ENCODE measurements at places on chromosomes 5 and 9.

- no peak for DNase-seq
Measured at GRCh38 chr5:150461231-150461630, 11.7 kb upstream of the RPS14 start.

- DNase-seq: no peak
Measured at GRCh38 chr5:43294226-43294625, 19.0 kb downstream of the HMGCS1 start.

GRCh38 chr5:33772380-33772897, 119.4 kb downstream of the ADAMTS12 start:
- no peak for DNase-seq

- no peak for DNase-seq
Measured at GRCh38 chr5:140986117-140986521, 19.8 kb downstream of the PCDHAC2 start.

DNA sequence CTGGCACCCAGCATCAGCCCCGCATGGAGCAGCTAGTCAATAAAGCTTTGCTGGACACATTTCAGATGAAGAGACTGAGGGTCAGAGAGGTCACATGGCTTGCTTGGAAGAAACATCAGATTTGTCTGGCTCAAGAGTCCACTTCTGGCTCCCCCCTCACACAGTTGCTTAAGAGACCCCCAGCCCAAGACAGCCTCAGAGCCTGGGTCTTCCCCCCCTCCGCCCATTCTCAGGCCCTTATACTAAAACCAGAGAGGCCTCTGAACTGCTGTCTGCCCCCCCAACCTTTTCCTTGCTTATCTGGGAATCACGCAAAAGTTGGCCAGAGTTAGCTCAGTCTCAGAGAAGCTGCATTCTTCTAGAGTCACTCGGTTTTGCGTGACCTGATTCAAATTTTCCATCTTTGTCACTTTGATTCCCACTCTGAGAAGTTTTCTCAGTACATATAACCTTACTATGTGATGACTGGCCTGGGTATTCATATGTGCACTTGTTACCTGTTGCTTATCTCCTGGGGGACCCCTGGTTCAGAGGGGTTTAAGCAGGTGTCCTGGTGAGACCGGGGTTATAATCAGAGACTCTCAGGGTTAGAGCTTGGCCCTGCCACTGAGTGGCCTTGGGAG, 145.4 kb upstream of the IER5L start:
- no peak for DNase-seq

- no peak for DNase-seq
Measured at GRCh38 chr5:92992073-92992472, 588.9 kb downstream of the NR2F1-AS1 start.

GRCh38 chr5:73499187-73499586, 945 bp downstream of the BTF3 start:
- no peak for DNase-seq

DNA sequence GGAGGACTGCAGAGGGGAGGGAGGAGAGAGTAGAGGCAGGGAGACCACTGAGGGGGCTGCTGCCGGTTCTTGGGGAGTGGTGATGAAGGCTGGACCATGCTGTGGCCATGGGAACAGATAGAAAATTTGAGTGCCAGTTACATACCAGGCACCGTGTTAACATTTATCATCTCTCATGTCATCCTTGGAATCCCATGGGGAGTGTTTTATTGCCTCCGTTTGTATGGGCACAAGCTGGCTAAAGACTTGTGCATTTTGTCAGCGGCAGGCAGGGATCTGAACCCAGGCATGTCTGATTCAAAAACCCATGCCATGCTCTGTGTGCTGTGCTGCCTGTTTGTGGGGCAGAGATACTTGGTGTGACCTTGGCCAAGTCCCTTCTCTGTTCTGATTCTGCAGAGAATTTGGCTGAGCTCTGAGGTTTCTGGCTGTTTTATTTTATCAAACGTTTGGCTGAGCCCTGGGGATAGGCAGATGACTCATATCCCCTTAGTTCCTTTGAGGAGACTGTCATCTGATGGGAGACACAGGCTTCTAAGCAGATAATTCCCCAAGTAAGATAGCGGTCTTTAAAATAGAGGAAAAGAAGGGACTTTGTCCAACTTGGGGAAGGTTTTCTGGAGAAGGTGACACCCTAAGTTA, 22.2 kb downstream of the COL27A1 start:
- no peak for DNase-seq

GRCh38 chr9:114721491-114722079, 39.6 kb upstream of the TEX48 start:
- no peak for DNase-seq

GRCh38 chr9:98236901-98237487, 18.5 kb downstream of the TBC1D2 start:
- DNase-seq: no peak

GRCh38 chr9:136543830-136544547, 1.9 kb downstream of the NOTCH1 start:
- DNase-seq: no peak

GRCh38 chr5:84961903-84962302, 577.2 kb upstream of the EDIL3 start:
- no peak for DNase-seq

DNA sequence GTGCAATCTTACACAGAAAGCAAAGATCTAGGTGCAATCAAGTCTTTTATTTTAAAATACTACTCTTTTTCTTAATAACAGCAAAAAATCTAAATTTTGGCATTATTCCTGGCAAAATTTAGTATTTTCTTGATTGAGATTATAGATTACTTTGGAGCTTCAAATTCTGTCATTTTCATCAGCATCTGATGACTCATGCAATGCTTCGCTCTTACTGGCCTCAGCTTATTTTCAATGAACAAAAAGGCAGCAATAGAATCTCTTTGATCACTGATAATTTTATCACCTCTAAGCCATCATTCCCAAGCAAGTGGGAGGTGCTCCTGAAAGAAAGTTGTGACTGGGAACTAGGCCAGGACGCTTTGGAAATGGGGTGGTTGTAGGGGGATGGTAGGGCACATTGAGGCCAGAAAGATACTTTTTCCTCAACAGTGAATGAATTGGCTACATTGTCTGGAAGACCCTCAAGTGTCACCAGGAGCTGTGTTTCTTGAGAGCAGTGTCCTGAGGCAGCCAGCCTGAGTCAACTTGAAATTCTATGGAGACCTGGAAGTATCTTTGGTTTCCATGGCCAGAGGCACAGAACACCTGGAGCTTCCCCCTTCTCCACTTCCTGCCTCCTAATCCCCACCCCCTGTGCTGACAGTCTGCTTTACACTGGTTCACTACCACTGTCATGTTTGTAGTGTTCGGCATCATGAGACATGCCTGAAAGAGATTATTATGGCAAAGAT, 46.9 kb upstream of the APC start:
- DNase-seq: no peak

DNA sequence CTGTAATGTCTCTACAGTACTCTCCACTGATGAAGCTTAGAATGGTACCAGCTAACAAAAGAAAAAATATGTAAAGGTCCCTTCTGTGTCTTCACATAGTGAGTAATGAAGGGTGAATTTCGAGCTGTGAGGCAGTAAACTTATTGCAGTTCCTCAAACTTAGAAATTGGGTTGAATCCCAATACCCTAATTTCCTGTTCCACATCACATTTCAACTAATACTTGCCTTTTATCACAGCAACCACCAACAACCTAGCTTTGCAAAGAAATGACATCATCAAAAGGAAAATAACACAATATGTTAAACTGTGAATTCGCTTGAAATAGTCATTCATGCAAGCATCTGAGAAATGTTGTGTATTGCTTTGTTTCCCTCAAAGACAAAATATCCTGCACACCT, 9.4 kb upstream of the TNFAIP8 start:
- DNase-seq: no peak

GRCh38 chr5:172705576-172706084, 64.6 kb downstream of the NEURL1B start:
- no peak for DNase-seq

DNA sequence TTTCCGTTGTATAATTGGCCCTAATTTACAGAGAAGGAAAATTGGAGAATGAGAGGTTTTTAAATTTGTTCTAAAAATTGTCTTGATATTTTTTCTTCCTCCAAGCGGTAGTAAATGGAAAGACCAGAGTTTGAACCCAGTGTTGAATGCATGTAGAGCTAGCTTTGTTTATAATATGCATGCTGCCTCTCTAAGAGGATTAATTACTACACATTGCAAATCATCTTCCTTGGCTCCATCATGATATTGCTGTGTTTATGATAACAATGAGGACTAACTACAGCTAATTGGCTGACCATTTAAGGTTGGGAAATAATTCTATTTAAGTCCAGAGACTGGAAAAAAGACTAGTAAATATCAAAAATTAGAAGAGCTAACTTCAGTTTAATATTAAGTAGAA, 338.5 kb downstream of the PLK2 start:
- no peak for DNase-seq

DNA sequence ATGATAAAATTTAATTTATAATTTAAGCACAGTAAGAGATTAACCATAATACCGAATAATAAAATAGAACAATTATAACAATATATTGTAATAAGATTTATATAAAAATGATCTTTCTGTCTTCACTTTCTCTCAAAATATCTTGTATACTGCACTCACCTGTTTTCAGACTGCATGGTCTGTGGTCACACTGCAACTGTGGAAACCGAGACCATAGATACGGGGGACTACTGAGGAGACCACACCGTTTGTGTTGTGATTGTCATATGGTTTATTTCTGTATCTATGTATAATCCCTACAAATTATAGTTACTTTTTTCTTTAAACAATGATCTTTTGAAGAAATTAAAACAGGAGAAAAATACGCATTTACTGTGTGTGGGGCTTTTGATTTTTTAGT, 78.8 kb upstream of the TNFAIP8 start:
- no peak for DNase-seq
